ENCODE measurements at places on chromosomes 4 and X. TPM values are rescaled to one million over a fixed set of nuclear protein-coding genes. Genes with fewer than 3 reads are reported as not detected.

The SLITRK4 gene
- total RNA-seq, result 1.6 TPM

DNA sequence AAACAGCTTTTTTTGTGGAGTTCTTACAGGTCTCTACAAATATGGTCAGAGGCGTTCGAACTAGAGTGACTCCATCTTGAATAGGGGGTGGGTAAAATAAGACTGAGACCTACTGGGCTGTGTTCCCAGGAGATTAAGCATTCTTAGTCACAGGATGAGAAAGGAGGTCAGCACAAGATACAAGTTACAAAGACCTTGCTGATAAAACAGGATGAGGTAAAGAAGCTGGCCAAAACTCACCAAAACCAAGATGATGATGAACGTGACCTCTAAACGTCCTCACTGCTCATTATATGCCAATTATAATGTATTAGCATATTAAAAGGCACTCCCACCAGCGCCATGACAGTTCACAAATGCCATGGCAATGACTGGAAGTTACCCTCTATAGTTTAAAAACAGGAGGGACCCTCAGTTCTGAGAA, 42.8 kb upstream of the SPP1 start:
- no peaks in the 10 kb centered on the region for H3K36me3 ChIP-seq
- H3K4me1 ChIP-seq, result no peaks in the 10 kb centered on the region
- DNase-seq, result no peak
- no peaks in the 10 kb centered on the region for H3K27me3 ChIP-seq
- no peak overlapping the region for H3K27ac ChIP-seq
- H3K4me3 ChIP-seq, result no peak overlapping the region

DNA sequence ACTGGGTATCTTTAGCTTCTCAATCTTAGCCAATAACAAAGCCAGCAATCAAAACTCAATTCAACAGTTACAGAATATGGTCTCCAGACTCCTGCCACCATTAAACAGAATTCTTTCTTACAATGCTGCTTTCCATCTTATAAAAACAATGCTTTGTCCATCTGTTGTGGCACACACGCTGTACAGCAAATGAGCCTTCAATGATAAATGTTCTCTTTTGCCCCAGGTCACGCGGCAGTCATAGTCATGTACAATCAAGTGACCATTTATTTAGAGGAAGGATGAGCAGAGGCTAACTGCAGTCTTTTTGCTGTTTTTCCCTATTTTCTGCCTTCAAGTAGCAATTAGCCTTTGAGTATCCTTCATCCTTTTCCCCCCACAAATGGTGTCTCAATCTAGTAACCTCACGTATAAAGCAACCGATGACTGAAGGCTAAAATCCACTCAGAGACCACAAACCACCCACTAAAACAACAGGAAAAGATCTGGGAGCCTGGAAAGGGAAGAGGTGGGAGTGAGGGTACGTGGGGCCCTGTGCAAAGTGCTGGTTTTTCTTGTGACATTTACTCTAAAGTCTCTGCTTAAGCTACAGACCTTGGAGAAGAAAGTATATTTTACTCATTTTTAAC, 24.4 kb downstream of the TRIM2 start:
- no peaks in the 10 kb centered on the region for H3K27me3 ChIP-seq
- H3K36me3 ChIP-seq, result no peaks in the 10 kb centered on the region
- no peak for DNase-seq

GRCh38 chr4:174047363-174047762, 236.1 kb downstream of the FBXO8 start:
- H3K4me3 ChIP-seq, result no peak overlapping the region
- no peak overlapping the region for H3K27ac ChIP-seq

DNA sequence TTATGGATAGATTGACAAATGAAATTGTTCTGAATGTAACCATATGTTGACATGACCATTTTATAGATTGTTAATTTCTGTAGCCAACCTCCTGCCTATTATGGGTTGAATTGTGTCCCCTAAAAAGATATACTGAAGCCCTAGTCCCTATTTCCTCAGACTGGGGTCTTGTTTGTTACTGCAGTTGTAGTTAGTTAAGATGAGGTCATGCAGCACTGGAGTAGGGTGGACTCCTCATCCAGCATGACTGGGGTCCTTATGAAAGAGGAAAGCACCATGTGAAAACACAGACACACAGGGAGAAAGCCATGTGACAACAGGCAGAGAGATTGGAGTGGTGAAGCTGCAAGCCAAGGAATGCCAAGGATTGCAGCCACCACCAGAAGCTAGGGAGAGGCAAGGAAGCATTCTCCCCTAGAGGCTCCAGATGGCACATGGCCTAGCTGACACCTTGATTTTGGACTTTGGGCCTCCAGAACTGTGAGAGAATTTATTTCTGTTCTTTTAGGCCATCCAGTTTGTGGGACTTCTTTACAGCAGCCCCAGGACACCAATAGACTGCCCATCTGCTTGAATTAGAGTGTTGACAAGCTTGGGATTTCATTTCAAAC, 14.0 kb downstream of the MTM1 start:
- H3K27ac ChIP-seq, result no peak overlapping the region
- no peak for DNase-seq
- no peak overlapping the region for H3K4me3 ChIP-seq
- H3K27me3 ChIP-seq, result no peaks in the 10 kb centered on the region
- H3K4me1 ChIP-seq, result peaks cover 9% of the 10 kb centered on the region

GRCh38 chrX:42597481-42597880, 180.5 kb downstream of the PPP1R2C start:
- H3K4me3 ChIP-seq, result no peak overlapping the region
- no peaks in the 10 kb centered on the region for H3K4me1 ChIP-seq

DNA sequence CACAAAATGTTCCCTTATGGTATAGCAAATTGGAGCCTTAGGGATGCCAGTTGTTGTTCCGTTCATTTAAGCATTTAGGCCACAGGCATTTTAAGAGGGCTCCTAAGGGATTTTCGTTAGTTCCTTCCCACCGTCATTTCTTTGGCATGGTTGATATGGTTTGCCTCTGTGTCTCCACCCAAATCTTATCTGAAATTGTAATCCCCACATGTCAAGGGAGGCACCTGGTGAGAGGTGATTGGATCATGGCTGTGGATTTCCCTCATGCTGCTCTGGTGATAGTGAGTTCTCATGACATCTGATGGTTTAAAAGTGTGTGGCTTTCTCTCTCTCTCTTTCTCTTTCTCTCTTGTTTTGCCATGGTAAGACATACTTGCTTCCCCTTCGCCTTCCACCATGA, 104.1 kb downstream of the ASB9 start:
- H3K4me1 ChIP-seq, result no peaks in the 10 kb centered on the region
- no peak for DNase-seq
- H3K36me3 ChIP-seq, result no peaks in the 10 kb centered on the region
- no peaks in the 10 kb centered on the region for H3K27me3 ChIP-seq
- H3K27ac ChIP-seq, result no peak overlapping the region
- H3K4me3 ChIP-seq, result no peak overlapping the region

- no peaks in the 10 kb centered on the region for H3K4me1 ChIP-seq
- H3K27me3 ChIP-seq, result no peaks in the 10 kb centered on the region
- H3K27ac ChIP-seq, result no peak overlapping the region
- H3K4me3 ChIP-seq, result no peak overlapping the region
Observed at GRCh38 chr4:67452100-67452845, 93.0 kb downstream of the CENPC start.

DNA sequence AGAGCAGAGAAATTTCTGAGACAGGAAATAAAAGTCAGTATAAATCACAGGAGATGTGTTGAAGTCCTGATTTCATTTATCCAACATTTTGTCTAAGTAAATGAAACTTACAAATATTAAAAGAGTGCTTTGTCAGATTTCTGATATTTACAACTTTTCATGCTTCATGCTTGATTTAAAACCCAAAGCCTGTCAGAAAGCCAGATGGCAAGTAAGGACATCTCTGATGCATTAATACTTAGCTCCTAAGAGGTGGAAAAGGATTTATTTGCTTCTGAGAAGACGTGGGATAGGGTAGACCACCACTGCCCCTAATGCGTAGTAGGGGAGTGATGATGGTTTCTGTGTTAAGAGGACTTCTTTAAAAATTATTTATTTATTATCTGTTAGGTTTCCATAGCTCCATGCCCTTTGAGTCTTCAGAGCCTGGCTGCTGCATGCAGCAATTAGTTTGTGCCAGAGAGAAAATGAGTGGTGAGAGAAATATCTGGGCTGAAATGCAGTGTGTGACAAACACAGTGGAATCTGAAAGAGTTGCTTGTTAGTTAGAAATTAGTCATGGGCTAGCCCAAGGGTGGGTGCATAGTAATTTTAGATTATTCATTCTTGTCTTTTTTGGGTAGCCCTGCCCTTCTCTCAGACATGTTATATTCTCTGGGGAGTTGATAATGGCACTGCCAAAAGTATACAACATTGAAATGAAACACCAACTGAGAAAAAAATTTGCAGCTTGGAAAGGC, 333.8 kb downstream of the C4orf33 start:
- H3K27ac ChIP-seq, result no peak overlapping the region
- H3K4me3 ChIP-seq, result no peak overlapping the region
- no peaks in the 10 kb centered on the region for H3K27me3 ChIP-seq
- DNase-seq, result no peak

DNA sequence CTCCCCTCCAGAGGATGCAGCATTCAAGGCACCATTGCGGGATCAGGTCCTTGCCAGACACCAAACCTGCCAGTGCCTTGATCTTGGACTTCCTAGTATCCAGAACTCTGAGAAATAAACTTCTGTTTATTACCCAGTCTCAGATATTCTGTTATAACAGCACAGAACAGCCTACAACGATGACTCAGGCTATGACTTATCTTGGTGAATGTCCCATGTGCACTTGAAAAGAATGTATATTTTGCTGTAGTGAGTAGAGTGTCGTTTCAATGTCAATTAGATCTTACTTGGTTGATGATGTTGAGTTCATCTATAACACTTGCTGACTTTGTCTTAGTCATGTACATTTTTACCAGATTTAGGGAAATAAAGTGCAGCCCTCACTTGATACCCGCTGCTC, 34.5 kb upstream of the PGRMC1 start:
- no peak overlapping the region for H3K27ac ChIP-seq
- H3K4me3 ChIP-seq, result no peak overlapping the region
- no peaks in the 10 kb centered on the region for H3K4me1 ChIP-seq
- DNase-seq, result no peak
- H3K27me3 ChIP-seq, result no peaks in the 10 kb centered on the region

The RBMXL3 gene
- total RNA-seq, result not detected

- no peak for DNase-seq
- no peak overlapping the region for H3K27ac ChIP-seq
- H3K36me3 ChIP-seq, result no peaks in the 10 kb centered on the region
- H3K27me3 ChIP-seq, result no peaks in the 10 kb centered on the region
- no peak overlapping the region for H3K4me3 ChIP-seq
- H3K4me1 ChIP-seq, result peaks cover 3% of the 10 kb centered on the region
Observed at GRCh38 chrX:48489892-48490291, 13.9 kb downstream of the FTSJ1 start.

GRCh38 chr4:159111416-159111815, 8.5 kb downstream of the RAPGEF2 start:
- H3K4me1 ChIP-seq, result peaks cover 17% of the 10 kb centered on the region
- no peak overlapping the region for H3K4me3 ChIP-seq
- DNase-seq, result no peak
- no peaks in the 10 kb centered on the region for H3K27me3 ChIP-seq
- H3K36me3 ChIP-seq, result no peaks in the 10 kb centered on the region

The SLC16A2 gene
- total RNA-seq, result 7.3 TPM

The DUSP9 gene
- total RNA-seq, result not detected

The MSANTD1 gene
- 3.6 TPM for total RNA-seq

GRCh38 chrX:17851874-17852273, 9.2 kb downstream of the RAI2 start:
- no peaks in the 10 kb centered on the region for H3K27me3 ChIP-seq
- no peak overlapping the region for H3K4me3 ChIP-seq
- H3K36me3 ChIP-seq, result no peaks in the 10 kb centered on the region
- no peak for DNase-seq
- H3K4me1 ChIP-seq, result peaks cover 8% of the 10 kb centered on the region
- H3K27ac ChIP-seq, result no peak overlapping the region

GRCh38 chr4:65918212-65918611, 247.9 kb upstream of the EPHA5 start:
- no peaks in the 10 kb centered on the region for H3K4me1 ChIP-seq
- no peak overlapping the region for H3K27ac ChIP-seq
- no peak for DNase-seq
- no peaks in the 10 kb centered on the region for H3K36me3 ChIP-seq
- H3K4me3 ChIP-seq, result no peak overlapping the region

The PASD1 gene
- not detected for total RNA-seq

- H3K4me3 ChIP-seq, result no peak overlapping the region
- H3K27ac ChIP-seq, result no peak overlapping the region
- H3K4me1 ChIP-seq, result no peaks in the 10 kb centered on the region
- DNase-seq, result no peak
- H3K27me3 ChIP-seq, result no peaks in the 10 kb centered on the region
Observed at GRCh38 chrX:29136904-29137303, 549.7 kb downstream of the IL1RAPL1 start.

The SERTM2 gene
- total RNA-seq, result not detected

The FSTL5 gene
- total RNA-seq, result 1.3 TPM

DNA sequence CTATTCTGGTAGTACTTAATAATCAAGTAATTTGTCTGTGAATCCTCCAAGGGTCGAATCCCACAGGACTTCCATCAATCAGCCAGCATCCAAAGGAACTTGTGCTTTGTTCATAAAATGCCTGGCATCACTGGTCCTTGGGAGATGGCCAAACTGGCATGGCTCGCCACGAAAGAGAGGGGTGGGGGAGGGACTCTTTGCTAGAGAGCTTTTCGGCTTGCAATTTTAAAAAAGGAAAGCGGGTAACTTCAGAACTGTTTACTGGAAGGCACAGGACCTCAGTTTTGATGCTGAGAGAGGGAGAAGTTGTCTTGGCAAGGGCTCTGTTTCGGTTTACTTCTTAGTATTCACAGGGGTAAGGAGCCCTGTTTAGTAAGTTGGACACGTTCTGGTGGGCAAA, 79.4 kb upstream of the FHL1 start:
- DNase-seq, result no peak
- no peaks in the 10 kb centered on the region for H3K36me3 ChIP-seq
- H3K4me1 ChIP-seq, result no peaks in the 10 kb centered on the region
- no peak overlapping the region for H3K4me3 ChIP-seq

DNA sequence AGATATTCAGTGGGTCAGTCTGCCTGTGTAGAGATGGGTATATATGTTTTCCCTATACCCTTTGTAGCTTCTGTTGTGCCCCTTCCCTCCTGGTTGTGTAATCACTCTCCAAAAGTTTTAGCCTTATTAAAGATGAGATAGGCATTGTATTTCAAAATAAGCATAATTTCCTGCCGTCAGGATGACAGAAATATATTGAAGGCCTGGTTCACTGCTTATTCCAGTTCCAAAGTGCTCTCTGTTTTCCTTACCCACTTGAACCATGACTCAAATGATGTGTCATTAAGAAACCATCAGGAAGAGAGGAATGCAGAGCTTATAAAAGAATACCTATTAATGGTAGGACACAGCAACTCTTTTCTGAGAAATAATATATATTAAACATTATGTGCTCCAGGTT, 178.5 kb downstream of the GABRB1 start:
- no peak overlapping the region for H3K4me3 ChIP-seq
- no peaks in the 10 kb centered on the region for H3K4me1 ChIP-seq
- H3K27ac ChIP-seq, result no peak overlapping the region
- no peak for DNase-seq
- H3K27me3 ChIP-seq, result no peaks in the 10 kb centered on the region

Measured in body of pancreas (tissue), 4 donors.